ENCODE measurements at places on chromosomes 6 and 20.

DNA sequence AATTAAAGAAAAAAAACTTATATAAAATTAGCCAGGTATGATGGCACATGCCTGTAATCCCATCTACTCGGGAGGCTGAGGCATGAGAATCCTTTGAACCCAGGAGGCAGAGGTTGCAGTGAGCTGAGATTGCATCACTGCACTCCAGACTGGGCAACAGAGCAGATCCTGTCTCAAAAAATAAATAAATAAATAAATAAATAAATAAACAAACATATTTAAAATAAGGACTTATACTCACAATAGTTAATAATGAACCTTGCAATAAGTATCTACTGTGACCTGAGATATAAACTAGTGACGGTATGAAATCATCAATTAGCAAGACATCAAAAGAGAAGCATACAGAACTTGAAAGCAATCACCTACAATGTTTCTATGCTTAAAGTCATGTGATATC, 548.4 kb upstream of the JARID2 start:
- DNase-seq: no peak

GRCh38 chr6:76275746-76276145, 203.3 kb upstream of the IMPG1 start:
- peak; percentile 1 for DNase-seq

DNA sequence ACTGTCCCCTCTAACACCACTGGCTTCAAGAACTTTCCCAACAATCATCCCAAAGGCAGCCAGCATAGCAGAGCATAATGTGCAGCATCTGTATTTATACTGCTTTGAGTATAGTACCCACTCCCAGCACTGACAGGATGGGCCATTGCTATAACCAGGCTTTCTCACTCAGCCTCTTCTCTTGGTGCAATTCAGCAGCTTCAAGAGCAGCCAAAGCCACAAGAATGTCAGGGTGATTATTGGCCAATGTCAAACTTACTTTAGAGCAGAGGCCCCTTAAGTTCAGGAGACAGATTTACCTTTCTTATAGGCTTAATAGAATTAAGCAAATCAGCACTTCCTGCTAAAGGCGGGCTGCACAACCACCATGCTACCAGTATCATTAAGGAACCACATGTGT, 232.4 kb upstream of the RSPO3 start:
- no peak for DNase-seq

- no peak for DNase-seq
Observed at GRCh38 chr6:120608826-120609225, 725.5 kb downstream of the TBC1D32 start.

DNA sequence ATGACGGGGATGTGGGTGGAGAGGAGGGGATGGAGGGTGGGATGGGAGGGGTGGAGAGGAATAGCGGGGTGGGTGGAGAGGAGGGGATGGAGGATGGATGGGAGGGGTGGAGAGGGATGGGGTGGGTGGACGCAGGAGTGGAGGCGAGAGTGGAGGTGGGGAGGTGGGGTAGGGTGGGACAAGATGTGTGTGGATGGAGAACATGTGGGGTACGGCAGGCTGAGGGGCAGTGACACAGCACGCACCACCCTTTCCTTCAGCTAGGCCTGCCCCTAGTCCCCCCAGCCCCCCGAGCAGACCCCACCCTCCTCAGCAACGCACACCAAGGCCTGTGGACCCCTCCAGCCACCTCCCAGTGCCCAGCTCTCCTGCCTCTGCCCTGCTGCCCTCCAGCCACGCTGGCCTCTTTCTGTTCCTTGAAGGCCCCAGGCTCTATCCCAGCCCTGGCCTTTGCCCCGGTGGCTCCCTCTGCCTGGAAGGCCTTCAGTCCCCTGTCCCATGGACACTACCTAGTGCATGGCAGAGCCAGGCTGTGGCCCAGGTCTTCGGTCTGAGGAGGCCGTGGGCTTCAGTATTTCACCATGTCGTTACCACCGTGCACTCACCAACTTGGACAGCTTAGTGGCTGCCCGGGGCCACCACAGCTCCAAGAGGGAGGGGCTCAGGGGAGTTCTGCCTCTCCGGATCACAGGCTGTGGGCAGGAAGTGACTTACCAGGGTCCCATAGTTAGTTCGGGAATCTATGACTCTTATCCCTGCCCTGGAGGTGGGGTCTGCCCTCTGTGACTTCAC, 78.4 kb upstream of the PMEPA1 start:
- DNase-seq: no peak

DNA sequence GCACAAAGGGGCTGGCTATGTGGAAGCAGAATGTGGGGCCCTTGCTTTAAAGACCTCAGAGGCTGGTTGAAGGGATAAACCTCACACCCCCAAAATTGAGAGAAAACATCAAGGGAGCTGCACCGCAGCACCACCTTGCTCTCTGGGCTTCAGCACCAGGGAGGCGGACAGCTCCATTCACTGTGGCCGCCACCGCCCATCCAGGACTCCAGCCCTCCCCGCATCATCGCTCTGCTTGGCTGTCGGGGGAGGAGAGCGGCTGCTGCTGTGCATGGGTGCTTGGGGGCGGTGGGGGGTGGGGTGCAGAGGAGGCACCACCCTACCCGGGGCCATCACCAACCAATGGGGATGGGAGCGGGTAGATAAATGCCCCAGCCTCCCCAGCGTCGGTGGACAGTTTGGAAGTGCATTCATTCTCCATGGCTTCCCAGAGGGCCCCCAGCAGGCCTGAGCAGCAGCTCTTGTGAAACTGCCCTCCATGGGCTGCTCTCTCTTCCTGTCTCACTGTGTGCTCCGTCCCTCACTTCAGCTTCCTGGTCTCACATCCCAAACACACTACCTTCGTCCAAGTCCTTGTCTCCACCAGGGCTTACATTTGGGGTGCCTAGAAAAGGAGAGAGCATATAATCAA, 75.7 kb upstream of the BHLHE23 start:
- DNase-seq: peak; percentile 11

DNA sequence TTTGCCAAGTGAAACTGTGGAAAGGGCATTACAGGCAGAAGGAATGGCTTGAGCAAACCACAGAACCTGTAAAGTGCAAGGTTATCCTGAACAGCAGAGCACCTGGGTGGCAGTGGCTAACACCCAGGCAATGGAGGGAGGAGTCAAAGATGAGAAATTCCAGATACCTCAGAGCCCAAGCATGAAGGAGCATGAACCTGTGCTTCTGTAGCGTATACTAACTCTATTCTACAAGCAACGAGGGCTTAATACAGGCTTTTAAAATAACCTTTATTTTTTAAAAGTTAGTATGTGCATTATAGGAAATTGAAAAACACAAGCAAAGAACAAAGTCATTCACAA, 77.0 kb downstream of the CNBD2 start:
- no peak for DNase-seq

DNA sequence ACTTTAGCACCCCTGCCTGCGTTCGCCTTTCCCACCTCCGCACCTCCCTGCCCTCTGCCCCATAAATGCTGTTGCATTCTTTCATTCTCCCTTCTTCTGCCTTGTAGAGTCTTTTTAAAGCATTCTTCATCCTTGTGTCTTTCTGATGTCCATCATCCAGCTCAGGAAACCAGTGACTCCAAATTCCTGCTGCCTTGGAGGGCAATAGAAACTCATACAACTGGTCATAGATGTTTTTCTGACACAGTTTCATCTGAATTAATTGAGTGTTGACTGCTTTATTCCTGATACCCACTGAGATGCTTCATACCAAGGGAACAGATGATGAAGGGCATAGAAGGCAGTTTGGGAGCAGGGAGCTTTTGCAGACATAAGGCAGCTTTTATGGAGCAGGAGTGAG, 19.6 kb downstream of the PLEKHG1 start:
- no peak for DNase-seq

DNA sequence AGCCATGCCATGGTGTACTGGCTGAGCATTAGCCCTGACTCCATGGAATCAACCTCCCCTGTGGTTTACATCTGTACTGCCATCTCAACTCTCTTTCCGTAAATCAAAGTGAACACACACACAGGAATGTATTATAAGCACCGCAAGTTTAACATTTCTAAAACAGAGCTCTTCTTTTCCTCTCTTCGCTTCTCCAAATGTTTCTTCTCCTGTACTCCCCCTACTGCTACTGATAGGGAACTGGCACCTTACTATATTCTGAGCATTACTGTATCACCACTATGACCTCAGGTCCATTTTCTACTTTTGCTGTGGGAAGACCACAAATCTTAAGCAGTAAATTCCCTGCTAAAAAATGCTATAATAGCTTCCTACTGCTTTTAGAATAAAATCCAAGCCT, 101.2 kb downstream of the NUS1 start:
- no peak for DNase-seq

DNA sequence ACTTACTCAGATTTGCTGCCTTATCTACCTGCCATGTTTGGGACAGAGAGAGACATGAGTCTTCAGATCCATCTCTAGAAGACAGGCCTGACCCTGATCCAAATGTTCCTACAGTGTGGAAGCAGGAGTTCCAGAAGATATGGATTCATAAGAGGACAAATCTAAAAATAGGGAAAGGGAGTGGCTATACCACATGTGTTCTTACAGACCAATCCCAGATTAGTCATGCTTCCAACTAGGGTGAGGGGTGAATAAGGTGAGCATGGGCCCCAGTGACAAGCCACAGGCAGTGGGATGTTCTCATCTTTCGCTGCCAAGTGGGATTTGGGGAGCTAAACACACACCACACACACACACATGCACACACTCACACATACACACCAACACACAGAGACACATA, 670.7 kb upstream of the CITED2 start:
- no peak for DNase-seq

- no peak for DNase-seq
Observed at GRCh38 chr6:133749427-133749826, 139.5 kb upstream of the TCF21 start.

DNA sequence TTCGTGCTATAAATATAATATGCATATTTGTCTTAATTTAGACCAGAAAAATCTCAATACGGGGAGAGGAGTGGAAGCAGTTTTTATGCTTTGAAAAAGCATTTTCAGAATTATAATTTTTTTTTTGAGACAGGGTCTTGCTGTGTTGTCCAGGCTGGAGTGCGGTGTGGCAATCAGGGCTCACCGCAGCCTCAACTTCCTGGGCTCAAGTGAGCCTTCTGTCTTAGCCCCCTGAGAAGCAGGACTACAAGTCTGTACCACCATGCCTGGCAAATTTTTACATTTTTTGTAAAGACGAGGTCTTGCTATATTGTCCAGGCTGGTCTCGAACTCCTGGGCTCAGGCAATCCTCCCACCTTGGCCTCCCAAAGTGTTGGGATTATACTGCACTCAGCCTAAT, 197.2 kb downstream of the FOXC1 start:
- no peak for DNase-seq

GRCh38 chr6:5724911-5725310, 281.8 kb downstream of the NRN1 start:
- no peak for DNase-seq

DNA sequence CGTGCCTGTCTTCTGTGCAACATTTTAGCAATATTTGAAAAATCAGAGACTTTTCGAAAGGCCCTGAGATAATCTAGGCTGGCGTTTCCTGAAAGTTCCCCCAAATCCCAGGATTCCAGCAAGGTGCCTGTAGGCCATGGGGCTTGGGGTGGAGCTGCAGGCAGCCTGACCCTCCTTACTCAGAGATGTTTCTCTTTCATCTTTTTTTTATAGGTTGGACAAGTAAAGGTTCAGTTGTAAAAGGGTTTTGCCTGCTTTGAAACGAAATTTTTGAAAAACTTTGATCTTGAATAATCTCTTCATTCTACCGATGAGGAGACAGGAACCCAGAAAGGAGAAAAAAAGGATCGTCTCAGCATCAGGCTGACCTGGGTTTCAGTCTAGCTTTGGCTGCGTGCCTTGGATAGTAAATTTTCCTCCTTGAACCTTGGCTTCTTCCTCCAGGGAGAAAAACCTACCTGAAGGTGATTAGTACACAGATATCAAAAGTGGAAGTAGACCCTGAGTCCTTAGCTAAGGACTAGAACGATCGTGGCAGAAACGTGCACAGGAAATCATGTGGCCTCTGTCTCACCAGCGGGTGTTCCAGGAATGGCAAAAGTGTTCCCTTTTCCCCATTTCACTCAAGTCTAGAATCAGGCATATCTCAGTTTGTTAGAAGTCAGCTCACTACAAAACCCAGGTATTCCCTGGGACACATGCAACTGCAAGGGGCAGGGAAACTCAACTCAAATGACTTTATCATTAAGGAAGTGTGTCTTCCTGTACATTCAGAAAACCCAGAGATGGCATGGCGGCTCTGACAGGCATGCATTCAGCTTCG, 128.2 kb upstream of the PTPN1 start:
- DNase-seq: peak; percentile 62

- no peak for DNase-seq
Observed at GRCh38 chr20:10079964-10080363, 45.2 kb downstream of the ANKEF1 start.

DNA sequence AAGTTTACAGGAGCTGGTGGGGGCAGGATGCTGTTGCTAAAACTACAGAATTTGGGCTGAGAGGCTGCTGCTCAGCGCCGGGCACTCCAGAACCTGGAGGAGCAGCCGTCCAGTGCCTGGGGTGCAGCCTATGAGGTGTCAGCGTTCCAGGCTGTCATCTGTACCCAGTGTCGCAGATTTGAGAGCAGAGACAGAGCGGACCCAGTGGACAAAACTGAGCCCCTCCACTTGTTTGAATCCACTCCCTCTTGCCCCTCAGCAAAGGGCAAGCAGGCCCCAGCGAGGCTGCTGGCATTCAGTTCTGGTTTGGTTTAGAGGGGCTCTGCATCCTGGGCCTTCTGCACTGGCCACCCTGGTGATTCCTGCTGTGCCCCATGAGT, 144.3 kb downstream of the TBC1D7 start:
- DNase-seq: no peak

DNA sequence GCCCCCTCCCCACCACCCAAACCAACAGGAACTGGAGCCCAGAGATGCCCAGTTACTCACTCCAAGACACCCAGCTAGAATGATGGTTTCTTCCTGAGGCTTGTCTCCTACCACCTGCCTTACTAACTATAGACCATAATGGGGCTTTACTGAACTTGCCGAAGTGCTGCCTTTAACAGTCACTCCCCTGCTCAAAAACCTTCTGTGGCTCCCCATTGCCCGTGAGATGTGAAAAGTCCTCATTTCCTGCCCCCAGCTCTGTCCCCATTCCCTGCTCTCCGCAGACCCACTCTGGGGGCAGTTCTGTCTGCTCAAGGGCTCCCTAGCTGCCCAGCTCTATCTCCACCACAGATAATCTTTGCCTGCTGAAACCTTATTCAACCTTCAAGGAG, 4.9 kb downstream of the SIGLEC1 start:
- no peak for DNase-seq

GRCh38 chr6:54010340-54011276, 100.6 kb upstream of the MLIP start:
- no peak for DNase-seq

DNA sequence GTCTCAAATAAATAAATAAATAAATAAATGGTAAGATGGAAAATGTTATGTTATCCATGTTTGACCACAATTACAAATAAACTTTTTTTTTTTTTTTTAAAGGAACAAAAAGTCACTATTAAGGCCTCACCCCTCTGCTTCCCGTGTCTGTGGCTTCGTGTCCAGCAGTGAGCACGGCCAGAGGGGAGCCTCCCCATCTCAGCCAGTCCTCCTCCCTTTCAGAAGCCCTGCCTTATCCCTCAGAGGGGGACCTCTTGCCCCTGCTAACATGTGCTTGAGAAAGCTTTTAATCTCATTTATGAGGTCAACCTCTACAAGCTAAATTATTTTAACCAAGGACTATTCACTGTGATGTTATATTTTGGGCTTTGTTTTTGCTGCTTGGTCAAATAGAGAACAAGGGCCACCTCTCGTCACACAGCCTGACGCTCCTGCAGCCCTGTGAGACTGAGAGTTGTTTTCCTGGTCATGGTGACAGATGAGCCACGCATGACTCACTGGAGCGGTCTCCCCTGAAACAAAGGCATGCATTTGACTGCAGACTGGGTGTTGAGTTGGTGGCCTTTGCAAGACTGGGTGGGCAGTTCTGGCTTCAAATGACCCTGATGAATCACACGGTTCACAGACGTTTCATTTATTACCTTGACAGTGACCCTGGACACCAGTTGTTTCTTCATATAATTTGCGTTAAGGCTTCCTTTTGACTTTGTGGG, 131.8 kb downstream of the TIAM2 start:
- DNase-seq: peak; percentile 90
